Esophagus squamous epithelium (tissue), 5 donors: ENCODE measurements at places on chromosomes 4 and X.

GRCh38 chrX:130263016-130263415 is 5.7 kb downstream of the ZNF280C start:
- DNase-seq = no peak

DNA sequence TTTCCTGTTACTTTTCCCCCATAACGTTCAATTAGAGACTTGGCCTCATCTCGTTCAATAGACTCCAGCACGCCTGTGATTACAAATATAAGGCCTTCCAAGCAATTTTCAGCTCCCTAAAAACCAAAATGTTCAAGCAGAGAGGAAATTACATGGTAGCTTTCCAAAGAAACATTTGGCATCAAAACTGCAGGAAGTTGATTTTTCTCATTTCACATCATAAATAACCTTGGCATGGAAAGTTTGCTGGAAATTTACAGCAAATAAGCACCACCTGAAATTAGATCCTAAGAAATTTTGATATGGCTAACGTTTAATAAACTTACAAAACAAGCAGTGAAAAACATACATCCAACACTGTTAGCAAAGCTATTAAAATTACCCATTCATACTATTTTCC is 53.3 kb downstream of the RFC1 start:
- no peak for DNase-seq

- no peak for DNase-seq
Measured at GRCh38 chrX:16552546-16552945, 97.4 kb upstream of the S100G start.

GRCh38 chr4:38023347-38024205 is 63.4 kb downstream of the PTTG2 start:
- DNase-seq = no peak

GRCh38 chrX:47283015-47283771 is 50.4 kb downstream of the USP11 start:
- no peak for DNase-seq
